ENCODE measurements at places on chromosomes 13 and 19.

DNA sequence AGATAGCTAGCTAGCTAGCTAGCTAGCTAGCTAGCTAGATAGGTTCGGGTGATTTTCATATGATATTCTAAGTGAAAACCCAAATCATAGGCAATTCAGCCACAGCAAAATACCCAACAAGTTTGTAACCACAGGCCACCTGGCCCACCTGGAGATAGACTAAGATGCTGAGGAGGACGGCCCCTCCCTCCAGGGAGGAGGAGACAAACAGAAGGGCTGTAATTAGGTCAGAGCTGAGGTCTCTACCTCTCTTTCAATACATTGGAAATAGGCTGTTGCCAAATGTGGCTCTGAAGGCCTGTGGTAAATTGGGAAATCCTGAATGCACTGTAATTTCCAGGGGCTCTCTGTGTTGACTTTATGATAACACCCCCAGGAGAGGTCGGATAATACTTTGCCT, 382.2 kb downstream of the FGF9 start:
- DNase-seq, result no peak
- no peak overlapping the region for H3K27ac ChIP-seq
- H3K4me1 ChIP-seq, result peaks cover 9% of the 10 kb centered on the region
- no peaks in the 10 kb centered on the region for H3K36me3 ChIP-seq
- H3K4me3 ChIP-seq, result no peak overlapping the region

- no peak overlapping the region for H3K4me3 ChIP-seq
- DNase-seq, result no peak
- no peaks in the 10 kb centered on the region for H3K27me3 ChIP-seq
- no peak overlapping the region for H3K27ac ChIP-seq
Measured at GRCh38 chr13:49789968-49790367, 2.5 kb downstream of the KPNA3 start.

- H3K27me3 ChIP-seq, result peaks cover 15% of the 10 kb centered on the region
- DNase-seq, result no peak
- H3K36me3 ChIP-seq, result no peaks in the 10 kb centered on the region
- peaks cover 2% of the 10 kb centered on the region for H3K4me1 ChIP-seq
- no peak overlapping the region for H3K4me3 ChIP-seq
Measured at GRCh38 chr13:24716011-24716410, 35.8 kb downstream of the ATP12A start.

GRCh38 chr13:109700176-109700575, 86.2 kb downstream of the IRS2 start:
- peak; percentile 44 for DNase-seq
- no peaks in the 10 kb centered on the region for H3K36me3 ChIP-seq
- H3K4me1 ChIP-seq, result peaks cover 2% of the 10 kb centered on the region
- peaks cover 36% of the 10 kb centered on the region for H3K27me3 ChIP-seq

- H3K27ac ChIP-seq, result no peak overlapping the region
- peaks cover 19% of the 10 kb centered on the region for H3K27me3 ChIP-seq
- no peaks in the 10 kb centered on the region for H3K36me3 ChIP-seq
Measured at GRCh38 chr19:1783874-1784273, 28.2 kb downstream of the ATP8B3 start.

- H3K4me3 ChIP-seq, result no peak overlapping the region
- no peaks in the 10 kb centered on the region for H3K27me3 ChIP-seq
- H3K36me3 ChIP-seq, result peaks cover 9% of the 10 kb centered on the region
- no peak overlapping the region for H3K27ac ChIP-seq
Measured at GRCh38 chr13:39749528-39749927, 94.1 kb downstream of the COG6 start.

GRCh38 chr13:30370916-30371521, 51.3 kb upstream of the UBE2L5 start:
- H3K4me3 ChIP-seq, result peak overlapping the region; percentile 85
- peak overlapping the region; percentile 91 for H3K27ac ChIP-seq
- no peak for DNase-seq
- H3K36me3 ChIP-seq, result peaks cover 36% of the 10 kb centered on the region

DNA sequence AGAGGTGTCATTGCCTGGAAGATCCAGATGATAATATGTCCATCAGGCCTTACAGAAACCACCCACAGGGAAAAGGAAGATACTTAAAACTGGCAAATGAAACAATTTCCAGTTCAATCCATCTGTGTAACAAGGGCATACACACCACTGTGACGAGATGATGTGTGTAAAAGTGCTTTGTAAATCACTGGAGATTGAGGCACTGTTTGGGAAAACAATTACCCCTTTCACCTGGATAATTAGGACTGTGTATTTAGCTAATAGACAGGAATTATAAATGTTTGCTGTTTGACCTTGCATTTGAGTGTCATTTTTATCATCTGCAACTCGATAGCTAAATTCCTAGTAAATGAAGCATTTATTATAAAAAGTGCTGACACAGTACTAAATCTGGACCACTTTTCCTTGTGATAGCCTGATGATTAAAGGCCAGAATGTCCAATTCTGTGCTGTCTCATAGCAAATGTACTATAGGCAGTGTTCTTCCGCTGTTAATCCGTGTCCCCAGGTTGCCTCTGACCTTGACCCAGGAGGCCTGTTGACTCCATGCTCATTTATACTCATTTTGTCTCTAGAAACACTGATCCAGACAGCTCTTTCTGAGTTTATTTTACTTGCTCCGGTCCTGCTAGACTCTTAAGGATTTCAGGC, 105.8 kb downstream of the LACC1 start:
- peaks cover 4% of the 10 kb centered on the region for H3K27me3 ChIP-seq
- no peak overlapping the region for H3K27ac ChIP-seq
- H3K4me3 ChIP-seq, result no peak overlapping the region

GRCh38 chr19:1026783-1027649, 608 bp downstream of the CNN2 start:
- H3K4me1 ChIP-seq, result peaks cover 18% of the 10 kb centered on the region
- H3K4me3 ChIP-seq, result peak overlapping the region; percentile 94
- H3K27ac ChIP-seq, result peak overlapping the region; percentile 86

DNA sequence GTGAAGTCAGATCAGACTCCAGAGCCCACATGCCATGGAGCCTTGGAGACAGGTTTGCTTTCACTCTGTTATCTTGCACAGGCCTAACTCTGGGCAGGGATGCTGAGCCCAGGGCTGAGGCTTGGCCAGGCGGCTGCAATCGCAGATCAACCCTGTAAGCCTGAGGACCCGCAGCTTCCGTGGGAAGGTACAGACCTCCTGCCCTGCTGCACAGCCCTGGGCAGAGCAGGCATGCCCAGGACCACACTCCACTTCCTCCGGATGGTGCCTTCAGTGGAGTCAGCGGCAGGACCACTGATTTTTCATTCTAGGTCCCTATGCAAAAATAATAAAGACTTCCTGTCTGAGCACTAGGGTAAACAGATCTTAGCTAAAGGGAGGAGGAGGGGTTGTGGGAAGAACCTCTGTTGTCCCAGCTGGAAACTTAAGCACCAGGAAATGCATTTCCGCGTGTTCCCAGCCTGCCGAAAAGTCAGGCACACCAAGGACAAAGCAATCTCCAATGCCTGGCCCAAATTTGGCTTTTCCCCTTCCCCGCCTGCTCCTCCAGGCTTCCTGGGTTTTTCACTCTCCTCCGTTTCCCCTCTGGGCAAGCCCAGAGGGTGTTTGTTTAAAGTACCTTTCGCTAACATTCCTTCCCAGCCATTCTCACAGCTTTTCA, 87.3 kb downstream of the KCTD15 start:
- H3K36me3 ChIP-seq, result no peaks in the 10 kb centered on the region
- no peak for DNase-seq
- H3K4me1 ChIP-seq, result no peaks in the 10 kb centered on the region

- H3K27me3 ChIP-seq, result no peaks in the 10 kb centered on the region
- no peaks in the 10 kb centered on the region for H3K36me3 ChIP-seq
- H3K4me1 ChIP-seq, result no peaks in the 10 kb centered on the region
- H3K4me3 ChIP-seq, result no peak overlapping the region
- no peak overlapping the region for H3K27ac ChIP-seq
- no peak for DNase-seq
Measured at GRCh38 chr13:92976657-92977056, 249.9 kb upstream of the GPC6 start.

GRCh38 chr13:21744149-21744548, 73.3 kb downstream of the FGF9 start:
- no peak overlapping the region for H3K4me3 ChIP-seq
- no peaks in the 10 kb centered on the region for H3K36me3 ChIP-seq
- H3K4me1 ChIP-seq, result no peaks in the 10 kb centered on the region

- H3K4me3 ChIP-seq, result no peak overlapping the region
- peaks cover 2% of the 10 kb centered on the region for H3K27me3 ChIP-seq
- H3K36me3 ChIP-seq, result no peaks in the 10 kb centered on the region
- peaks cover 2% of the 10 kb centered on the region for H3K4me1 ChIP-seq
- H3K27ac ChIP-seq, result no peak overlapping the region
Measured at GRCh38 chr13:30551189-30551588, 66.5 kb upstream of the USPL1 start.

GRCh38 chr13:66312312-66313087, 917.6 kb downstream of the PCDH9 start:
- no peaks in the 10 kb centered on the region for H3K36me3 ChIP-seq
- H3K27ac ChIP-seq, result no peak overlapping the region
- H3K4me1 ChIP-seq, result no peaks in the 10 kb centered on the region
- H3K4me3 ChIP-seq, result no peak overlapping the region
- no peaks in the 10 kb centered on the region for H3K27me3 ChIP-seq

- no peak for DNase-seq
- no peak overlapping the region for H3K4me3 ChIP-seq
- H3K27me3 ChIP-seq, result no peaks in the 10 kb centered on the region
Measured at GRCh38 chr13:21541980-21542379, 62.0 kb downstream of the MICU2 start.

DNA sequence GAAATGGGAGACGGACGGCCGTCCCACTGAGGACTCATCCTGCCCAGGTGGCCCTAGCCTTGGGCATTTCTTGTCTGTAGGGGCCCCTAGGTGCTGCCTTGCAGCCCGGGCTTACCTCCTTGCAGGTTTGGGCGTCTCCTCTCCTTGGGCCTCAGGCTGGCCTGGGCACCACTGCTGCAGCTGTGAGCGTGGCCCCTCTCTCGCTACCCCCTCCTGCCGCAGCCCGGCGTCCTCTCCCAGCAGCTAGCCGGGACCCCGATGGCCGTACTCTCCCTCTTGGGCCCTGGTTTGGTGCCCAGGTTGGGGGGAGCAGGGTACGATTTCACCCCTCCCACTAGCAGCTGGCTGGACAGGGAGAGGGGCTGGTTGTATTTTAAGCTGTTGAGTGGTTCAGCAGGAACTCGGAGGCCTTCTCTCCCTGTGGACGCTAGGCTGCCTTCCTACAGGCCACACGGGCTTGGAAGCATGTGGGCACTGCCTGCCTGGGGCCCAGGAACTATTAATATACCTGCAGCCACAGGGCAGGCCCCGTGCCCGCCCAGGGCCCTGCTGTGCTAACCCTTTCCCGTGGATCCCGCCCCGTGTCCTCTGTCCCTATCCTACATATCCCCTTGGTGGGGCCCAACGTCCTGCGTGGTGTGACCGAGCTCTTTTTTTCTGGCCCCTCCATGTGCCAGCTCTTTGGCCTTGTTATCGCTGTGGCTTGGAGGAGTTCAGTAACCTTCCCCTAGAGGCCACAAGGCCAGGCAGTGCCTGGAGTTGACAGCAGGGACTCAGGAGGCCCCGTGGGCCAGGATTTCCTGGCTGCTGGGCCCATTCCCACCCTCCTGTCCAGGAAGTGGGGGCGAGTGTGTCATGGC, 11.7 kb downstream of the NDUFB7 start:
- H3K27ac ChIP-seq, result peak overlapping the region; percentile 34
- peaks cover 9% of the 10 kb centered on the region for H3K36me3 ChIP-seq
- peaks cover 17% of the 10 kb centered on the region for H3K4me1 ChIP-seq
- no peaks in the 10 kb centered on the region for H3K27me3 ChIP-seq
- no peak for DNase-seq

DNA sequence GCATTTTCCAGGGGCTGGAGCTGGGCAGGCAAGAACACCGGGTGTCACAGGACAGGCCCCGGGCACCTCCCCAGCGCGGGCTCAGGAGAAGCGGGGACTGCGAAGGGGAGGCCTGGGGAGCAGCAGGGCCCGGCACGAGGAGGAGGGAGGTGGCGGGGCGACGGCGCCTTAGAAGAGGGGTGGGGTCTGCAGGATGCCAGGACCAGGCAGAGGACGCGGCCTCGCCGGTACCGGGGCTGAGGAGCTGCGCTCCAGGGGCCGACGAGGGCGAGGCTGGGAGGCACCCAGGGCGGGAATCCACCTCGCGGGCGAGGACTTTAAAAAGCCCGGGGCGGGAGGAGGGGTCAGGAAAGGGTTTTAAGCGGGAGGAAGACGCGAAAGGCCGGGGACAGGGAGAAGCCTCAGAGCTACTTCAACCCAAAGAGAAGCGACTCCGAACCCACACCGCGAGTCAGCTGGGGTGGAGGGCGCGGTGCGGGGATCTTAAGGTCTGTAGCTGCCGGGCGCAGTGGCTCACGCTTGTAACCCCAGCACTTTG, 665 bp downstream of the ZNF347 start:
- H3K27ac ChIP-seq, result peak overlapping the region; percentile 73
- H3K4me1 ChIP-seq, result peaks cover 12% of the 10 kb centered on the region
- DNase-seq, result peak; percentile 75
- H3K27me3 ChIP-seq, result no peaks in the 10 kb centered on the region
- peak overlapping the region; percentile 87 for H3K4me3 ChIP-seq

DNA sequence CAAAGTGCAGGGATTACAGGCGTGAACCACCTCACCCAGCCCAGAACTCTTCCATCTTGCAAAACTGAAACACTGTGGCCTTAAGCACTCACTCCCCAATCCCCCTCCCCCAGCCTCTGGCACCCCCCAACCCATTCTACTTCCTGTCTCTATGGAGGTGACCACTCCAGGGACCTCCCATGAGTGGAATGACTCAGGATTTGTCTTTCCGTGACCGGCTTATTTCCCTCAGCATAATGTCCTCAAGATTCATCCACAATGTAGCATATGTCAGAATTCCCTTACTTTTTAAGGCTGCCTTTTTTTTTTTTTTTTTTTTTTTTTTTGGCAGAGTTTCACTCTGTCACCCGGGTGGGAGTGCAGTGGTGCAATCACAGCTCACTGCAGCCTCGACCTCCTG, 3.6 kb upstream of the F2RL3 start:
- DNase-seq, result no peak
- peaks cover 11% of the 10 kb centered on the region for H3K4me1 ChIP-seq
- H3K36me3 ChIP-seq, result peaks cover 20% of the 10 kb centered on the region
- no peak overlapping the region for H3K27ac ChIP-seq

DNA sequence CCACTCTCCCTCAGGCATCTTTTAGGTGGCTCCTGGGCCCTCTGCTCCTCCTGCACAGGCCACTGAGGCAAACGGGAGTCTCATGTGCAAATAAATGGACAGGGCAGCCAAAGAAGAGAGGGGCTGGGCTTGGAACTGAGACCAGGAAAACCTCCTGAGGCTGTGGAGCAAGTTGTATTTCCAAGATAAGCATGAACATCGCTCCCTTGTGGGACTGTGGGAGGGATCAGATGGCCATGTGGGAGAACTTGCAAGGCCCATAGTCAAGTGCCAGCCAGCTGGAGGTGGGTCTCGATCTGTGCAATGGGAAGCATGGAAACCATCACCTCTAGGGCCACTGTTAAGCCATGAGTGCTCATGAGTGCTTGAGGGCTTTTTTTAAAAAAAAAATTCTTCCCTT, 24.9 kb downstream of the MED26 start:
- H3K4me3 ChIP-seq, result no peak overlapping the region
- H3K27ac ChIP-seq, result no peak overlapping the region
- peaks cover 22% of the 10 kb centered on the region for H3K4me1 ChIP-seq
- H3K36me3 ChIP-seq, result peaks cover 6% of the 10 kb centered on the region
- no peaks in the 10 kb centered on the region for H3K27me3 ChIP-seq

GRCh38 chr13:51167393-51168191, 54.6 kb upstream of the FAM124A start:
- no peaks in the 10 kb centered on the region for H3K36me3 ChIP-seq
- H3K4me3 ChIP-seq, result no peak overlapping the region
- no peak overlapping the region for H3K27ac ChIP-seq
- DNase-seq, result no peak
- peaks cover 25% of the 10 kb centered on the region for H3K27me3 ChIP-seq
